ENCODE measurements at places on chromosomes 7 and 10.

DNA sequence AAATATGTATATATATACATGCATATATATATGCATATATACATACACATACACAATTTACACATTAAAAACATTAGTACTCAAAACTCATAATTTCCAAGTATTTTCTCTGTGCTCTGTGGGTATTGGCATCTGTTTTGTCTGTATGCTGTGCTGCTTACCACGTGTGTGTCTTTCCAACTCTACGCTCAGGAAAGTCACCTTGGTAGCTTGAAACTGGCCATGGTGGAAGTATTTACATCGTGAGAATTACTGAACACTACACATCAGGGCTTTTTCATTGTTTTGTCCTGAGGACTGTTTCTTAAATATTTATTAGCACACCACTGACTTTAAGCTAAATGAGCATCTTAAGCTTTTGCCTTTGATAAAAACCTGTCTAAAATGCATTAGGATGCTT lies 79.6 kb downstream of the CREM start:
- no peak for DNase-seq

- no peak for DNase-seq
These were observed 147.5 kb downstream of the SEMA3D start for GRCh38 chr7:85039196-85039923.

DNA sequence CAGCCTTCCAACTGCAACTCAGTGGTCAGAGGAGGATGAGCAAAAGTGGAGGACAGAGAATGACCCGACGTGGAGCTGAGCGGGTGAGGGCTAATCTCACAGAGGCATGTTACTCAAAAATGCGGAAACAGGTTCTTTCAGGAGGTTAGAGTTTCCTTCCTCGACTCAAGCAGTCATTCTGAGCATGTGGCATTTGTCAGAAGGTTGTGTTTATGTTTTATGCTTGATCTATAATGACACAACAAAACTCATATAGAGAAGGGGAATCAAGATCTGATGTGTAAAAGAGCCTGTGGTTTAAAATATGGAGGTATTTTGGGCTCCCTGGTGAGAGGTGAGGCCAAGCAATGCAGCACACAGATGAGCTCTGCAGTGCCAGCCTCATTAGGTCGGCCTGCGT lies 311.4 kb downstream of the ADARB2 start:
- DNase-seq, result no peak

- DNase-seq, result no peak
These were observed 150.6 kb upstream of the FAM13C start for GRCh38 chr10:59512951-59513350.

GRCh38 chr7:110568388-110568787 lies 522.5 kb upstream of the LRRN3 start:
- no peak for DNase-seq

GRCh38 chr7:574661-575395 lies 55.2 kb upstream of the PDGFA start:
- DNase-seq, result no peak

DNA sequence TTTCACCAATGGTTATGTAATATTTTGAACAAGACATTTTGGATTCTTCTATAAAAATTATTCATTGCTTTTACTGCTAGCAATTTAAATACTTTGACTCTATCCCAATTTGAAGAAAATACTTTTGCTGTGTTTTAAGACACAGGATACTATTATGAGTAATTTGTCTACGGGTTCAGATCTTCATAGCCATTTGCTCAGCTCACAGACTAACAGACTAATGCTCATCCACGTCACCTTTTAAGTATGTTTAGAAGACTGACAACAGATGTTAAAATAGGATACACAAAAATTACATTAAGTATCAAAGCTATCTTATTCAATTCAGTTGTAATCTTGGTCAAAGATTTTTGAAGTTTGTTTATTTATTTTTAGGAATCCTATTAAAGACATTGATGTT lies 251.3 kb upstream of the CHRM2 start:
- DNase-seq, result no peak
